Amygdala (tissue), 56 donors: ENCODE measurements at places on chromosomes 11 and 22.

DNA sequence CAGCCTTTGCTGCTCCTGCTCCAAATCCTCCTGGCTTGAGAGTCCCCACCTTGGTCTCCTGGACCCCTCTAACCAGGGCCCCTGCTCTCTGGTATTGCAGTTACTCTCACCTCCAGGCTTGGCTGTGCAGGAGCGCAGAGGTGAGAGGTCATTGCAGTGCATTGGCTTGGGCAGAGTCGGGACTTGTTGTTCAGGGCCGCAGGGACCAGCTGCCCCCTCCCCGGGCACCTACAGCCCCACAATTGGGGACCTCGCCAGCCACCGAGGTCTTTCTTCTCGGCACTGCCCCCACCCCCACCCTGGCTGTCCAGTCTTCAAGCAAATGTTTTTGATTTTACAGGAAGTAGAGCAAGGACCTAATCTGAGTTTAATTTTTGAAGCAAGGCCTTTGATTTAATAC lies 65.5 kb upstream of the FGF3 start:
- DNase-seq = no peak

DNA sequence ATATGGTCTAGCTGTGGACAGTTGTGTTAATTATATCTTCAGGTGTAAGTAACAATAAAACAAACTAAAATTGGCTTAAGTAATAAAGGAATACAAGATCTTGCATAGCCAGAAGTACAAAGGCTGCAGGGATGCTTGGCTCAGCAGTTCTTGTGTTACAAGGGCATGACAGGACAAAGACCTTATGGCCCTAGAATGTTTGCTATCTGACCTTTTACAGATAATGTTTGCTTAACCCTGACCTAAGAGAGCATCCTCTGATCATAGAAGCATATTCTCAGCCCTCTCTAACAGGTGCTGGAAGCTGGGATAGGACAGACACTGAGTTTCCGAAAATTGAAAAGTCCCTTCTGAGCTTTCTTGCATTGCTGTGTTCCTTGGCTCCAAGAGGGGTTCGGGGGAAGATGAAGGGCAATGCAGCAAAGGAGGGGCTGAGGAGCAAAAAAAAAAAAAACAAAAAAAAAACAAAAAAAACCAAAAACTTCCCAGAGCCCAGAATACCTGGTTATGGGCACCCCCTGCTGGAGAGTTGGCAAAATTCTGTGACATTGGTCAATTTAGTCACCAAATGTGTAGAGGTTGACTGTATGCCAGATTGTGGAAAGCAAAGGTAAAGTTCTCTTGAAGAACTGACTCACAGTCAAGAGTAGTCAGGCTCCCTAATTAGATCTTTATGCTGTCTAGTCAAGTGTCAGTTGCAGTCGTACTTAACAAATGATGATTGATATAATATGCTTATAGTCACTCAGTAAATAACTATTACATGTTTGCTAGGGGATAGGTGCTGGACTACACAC lies 10.4 kb upstream of the HIKESHI start:
- DNase-seq = no peak

- no peak for DNase-seq
These were observed 498.6 kb upstream of the ISX start for GRCh38 chr22:34567367-34567766.

DNA sequence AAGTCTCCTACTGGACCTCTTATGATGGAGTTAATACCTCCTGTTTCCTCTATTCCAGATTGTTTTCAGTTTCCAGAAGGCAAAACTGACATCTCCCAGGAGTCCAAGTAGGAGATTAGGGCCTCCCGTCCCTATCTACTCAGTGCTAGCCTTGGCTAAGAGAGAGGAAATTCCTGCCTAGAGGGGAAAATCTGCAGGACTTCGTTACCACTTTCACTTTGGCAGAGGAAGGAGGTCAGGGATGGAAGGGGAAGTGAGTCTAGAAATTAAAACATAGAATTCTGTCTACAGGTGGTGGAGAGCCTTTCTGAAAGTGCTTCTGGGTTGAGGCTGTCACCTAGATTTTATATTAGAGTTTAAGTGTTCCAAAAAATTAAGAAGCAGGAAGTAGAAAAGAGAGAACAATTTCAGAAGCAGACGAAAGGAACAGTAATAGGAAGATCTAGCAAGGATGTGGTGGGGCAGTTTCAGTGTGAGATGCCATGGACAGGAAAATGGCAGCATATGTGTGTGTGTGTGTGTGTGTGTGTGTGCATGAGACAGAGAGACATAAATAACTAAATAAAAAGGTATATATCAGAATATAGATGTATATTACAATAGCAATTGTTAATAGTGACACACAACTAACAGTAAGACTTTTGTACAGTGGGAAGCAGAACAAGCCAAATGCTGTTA lies 2.4 kb upstream of the TRIM68 start:
- no peak for DNase-seq

DNA sequence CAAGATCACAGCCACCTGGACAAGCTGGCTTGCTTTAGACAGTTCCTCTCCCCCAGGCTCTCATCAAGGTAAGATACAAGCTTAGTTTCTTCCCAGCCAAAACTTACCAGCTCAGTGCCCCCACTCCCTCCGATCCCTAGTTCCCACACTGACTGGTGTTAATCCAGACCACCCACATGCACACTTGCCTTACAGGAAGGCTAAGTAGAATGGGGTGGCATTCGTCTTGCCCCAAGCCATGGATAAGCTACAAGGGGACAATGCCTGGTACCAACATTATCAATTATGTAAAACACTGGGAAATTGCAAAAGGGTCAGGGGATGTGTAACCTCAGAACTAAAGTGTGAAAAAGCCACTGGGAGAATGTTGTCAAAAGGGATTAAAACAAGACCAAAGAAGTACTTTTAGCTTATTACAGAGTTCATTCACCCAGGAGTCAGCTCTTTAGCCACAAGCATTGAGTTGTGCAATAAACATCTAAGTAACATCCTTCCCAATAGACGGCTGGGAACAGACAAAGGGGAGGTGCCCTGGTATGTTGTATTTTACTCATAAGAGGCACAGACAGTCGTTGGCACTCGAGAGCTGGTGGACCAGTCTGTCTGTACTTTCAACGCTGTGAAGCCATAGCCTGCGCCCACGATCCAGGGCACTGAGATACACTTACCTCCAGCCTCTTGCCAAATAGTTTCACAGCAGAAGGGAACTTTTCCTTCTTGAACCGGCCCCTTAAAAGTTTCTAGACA lies 1.1 kb downstream of the DHCR7 start:
- no peak for DNase-seq

DNA sequence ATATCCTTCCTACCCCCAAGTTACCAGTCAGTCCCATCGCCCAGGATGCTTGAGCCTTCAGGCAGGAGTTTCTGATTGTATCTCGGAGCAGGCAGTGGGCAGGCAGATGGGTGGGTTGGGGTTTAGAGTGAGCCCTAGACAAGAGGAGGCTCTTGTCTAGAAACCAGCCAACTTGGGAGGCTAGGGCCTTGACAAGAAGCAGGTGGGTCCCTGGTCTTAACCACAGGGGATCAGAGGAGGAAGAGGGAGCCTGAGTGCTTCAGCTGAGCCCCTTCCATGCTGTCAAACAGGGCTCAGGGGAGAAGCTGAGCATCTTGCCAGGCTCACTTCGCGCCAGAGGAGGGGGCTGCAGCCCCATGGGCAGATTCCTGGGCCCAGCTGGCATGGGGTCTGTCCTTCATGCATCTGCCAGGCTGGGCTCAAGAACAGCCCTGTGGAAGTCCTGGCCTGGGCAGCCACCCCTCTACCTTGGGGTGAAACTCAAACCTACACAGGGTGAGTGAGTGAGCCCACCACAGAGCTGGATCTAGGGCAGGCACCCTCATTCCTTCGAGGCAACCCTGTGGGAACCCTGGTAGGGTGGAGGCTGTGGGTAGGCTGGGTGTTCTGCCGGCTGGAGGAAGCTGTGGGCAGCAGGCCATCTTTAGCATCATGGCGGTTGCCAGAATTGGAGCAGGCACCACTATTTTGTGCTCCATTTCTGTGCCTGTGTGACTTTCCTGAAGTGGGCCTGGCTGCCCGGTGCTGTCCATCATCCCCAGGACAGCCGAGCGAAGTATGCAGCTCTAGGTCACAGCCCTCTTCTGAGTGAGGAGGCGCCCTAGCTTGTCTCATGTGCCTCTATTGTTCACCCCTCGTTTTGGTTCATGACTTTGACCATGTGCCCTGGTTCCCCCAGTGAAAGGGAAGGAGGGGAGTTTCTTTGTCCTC lies 108.1 kb downstream of the MORC2 start:
- DNase-seq = no peak

DNA sequence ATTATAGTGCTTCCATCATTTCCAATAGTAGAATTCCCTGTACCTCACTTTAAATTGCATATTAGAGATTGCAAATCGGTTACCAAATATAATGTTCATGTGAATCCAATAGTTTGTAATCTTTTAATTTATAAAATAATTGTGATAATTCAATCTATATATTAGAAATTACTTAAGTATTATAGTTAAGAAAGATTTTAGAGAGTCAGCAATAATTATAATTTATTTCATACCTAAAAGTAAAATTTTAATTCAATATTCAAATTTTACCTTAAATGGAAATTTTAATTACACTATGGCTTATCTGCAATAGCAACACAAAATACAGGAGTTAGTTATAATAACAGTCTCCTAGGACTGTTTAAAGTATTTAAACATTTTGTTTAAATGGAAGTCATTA lies 13.5 kb downstream of the CCDC179 start:
- no peak for DNase-seq

- peak; percentile 89 for DNase-seq
These were observed 269.9 kb upstream of the SORL1-AS1 start for GRCh38 chr11:121722431-121723245.

GRCh38 chr22:26561756-26562417 lies 28.0 kb downstream of the TPST2 start:
- DNase-seq = no peak

GRCh38 chr11:75431533-75432525 lies 1.2 kb downstream of the KLHL35 start:
- no peak for DNase-seq

DNA sequence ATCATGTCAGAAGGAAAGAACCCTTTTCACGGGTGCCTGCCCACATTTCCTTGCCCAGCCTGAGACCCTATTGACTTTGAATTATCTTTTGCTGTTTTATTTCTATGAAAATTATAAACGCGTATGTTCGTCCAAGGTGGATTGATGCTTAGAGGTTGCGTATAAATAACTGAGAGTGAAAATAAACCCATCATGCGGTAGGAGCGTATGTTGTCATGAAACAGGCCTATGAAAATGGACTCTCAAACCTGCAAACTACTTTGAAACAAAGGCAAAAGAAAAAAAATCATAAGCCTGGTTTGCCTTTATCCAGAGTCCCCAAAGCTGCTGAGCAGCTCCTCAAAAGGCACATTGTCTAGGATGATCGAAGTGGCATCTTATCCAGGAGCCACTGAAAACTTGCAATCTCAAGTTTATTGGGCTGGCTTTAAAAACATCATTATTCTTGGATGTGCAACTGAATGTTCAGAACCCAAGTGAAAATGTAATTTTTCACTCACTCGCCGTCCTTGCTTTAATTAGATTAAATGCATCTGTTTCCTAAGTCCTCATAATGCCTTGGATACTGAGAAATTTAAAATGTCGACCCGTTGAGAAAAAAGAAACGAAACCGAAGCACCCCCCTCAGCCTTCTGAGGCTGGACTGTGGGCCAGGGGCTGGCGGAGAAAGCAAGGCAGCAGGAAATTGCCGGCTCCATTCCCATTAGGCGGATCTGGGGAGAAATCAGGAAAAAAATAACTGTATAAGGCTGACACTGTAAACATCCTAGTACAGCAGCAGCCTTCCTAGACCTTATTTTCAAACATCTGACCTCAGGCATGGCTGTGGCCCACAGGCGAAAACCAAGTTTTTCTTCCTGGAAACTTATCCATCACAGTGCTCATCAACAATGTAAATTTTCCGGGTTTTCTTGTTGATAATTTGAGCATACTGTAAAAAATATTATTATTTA lies 82.9 kb upstream of the PPARA start:
- no peak for DNase-seq

DNA sequence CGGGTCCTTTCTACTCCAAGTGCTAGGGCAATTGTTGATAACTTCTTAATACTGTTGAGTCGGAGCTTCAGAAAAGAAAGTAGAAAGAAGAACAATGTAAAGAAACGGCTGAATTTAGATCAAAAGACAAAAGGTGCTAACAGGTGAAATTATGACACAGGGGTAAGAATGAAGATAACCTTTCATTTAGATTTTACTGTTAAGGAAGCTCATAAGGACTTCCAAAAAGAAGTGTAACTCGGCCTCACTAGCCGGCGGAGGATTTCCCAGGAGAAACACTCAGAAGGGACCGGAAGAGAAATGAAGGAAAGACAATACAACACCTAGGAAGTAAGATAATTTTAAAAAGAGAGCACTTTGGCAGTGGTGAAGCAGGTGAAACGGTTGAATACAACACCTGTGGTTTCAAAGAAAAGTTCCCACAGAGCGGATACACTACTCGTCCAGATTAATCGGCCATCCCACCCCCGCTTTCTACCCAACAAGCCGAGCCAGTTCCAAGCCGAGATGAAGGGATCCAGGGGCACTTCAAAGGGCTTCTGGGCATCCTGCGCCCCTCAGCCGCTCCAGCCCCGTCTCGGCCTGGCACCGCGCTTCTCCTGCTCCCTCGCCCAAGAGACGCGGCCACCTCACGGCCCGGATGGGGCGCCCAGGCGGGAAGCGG lies 737 bp downstream of the PPP2R1B start:
- DNase-seq = peak; percentile 40

- peak; percentile 17 for DNase-seq
These were observed 37.5 kb downstream of the ZC3H12C start for GRCh38 chr11:110130642-110131238.

GRCh38 chr11:27315836-27316235 lies 47.2 kb downstream of the CCDC34 start:
- no peak for DNase-seq

DNA sequence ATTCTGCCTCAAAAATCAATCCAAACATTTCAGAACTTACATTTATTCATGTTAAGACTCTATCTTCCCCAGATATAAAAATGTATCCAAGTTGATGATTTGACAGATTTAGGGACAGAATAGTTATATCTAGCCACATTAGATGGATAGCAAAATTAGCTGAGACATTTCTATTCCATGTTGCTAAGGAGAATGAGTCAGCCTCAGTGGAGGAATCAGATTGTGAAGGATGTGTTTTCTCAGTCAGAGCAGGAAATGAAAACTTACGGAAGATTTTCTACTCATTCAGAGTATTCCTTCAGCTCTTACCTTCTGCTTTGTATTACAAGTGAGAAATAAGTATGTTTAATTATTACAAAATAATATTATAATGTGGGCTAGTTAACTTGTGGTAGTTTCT lies 556.3 kb upstream of the ANO3 start:
- no peak for DNase-seq

DNA sequence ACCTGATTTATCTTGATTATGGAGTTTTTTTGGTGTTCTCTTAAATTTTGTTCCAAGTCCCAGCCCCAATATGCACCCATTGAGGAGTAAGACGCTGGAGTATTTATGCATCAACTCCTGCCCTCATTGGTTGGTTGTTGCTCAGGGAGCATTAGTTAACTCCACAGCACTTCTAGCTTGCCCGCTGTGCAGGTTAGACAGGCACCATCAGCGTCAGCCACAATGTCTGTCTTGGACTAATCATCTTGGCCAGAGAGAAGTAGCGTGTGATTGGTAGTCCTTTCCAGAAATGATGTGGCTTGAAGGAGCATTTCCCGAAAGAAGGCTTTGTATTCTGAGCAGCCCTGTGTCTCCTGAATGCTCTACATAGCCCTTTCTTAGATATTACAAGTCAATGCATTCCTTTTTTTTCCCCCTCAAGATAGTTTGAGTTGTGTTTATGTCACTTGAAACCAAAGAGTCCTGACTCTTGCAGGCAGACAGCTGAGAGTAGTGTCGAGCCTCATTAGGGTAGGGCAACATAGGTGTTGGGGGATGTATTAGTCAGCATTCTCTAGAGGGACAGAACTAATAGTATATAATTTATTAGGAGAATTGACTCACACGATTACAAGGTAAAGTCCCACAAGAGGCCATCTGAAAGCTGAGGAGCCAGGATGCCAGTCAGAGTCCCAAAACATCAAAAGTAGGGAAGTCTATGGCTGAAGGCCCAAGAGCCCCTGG lies 94.6 kb upstream of the RCN1 start:
- DNase-seq = no peak
